ENCODE measurements at places on chromosomes 6 and 20.

DNA sequence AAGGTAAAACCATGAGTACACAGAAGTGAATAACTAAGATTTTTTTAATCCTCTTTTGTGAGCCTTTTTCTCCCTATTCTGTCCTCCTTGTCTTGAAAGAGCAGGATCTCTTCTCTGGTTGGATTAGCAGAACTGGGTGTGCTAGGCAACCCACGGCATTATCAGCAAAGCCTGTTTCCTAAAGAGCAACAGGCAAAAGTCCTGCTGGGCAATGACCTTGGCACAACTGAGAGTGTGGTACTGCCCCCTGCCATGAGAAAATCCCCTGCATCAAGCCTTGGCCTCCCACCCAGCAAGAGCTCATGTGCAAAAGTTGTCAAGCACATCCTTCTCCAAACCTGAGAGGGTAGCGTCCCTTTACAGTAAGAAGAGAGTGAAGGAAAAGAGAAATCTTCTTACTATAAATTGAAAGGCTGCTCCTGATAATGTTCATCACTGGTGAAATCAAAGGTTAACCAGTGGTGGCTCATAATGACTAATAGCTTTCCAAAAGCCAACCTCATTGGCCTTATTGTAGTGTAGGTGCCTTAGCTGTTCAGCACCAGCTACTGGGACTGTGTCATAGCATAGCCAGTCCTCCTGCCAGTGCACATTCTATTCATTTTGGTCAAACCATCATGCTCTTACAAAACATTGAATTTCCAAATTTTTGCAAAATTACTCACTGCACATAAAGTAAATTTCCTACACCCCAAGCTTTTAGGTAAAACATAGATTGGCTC, 17.1 kb downstream of the KIF6 start:
- no peak for DNase-seq

- no peak for DNase-seq
These were observed 454.3 kb downstream of the PREX1 start for GRCh38 chr20:48373555-48373934.

- no peak for DNase-seq
These were observed 320.4 kb upstream of the RNF24 start for GRCh38 chr20:4335722-4336121.

GRCh38 chr20:23278172-23278571, 72.4 kb upstream of the NXT1 start:
- no peak for DNase-seq

- DNase-seq, result no peak
These were observed 33.2 kb upstream of the ADTRP start for GRCh38 chr6:11811644-11812264.

GRCh38 chr6:62891065-62891647, 320.1 kb upstream of the FKBP1C start:
- no peak for DNase-seq

DNA sequence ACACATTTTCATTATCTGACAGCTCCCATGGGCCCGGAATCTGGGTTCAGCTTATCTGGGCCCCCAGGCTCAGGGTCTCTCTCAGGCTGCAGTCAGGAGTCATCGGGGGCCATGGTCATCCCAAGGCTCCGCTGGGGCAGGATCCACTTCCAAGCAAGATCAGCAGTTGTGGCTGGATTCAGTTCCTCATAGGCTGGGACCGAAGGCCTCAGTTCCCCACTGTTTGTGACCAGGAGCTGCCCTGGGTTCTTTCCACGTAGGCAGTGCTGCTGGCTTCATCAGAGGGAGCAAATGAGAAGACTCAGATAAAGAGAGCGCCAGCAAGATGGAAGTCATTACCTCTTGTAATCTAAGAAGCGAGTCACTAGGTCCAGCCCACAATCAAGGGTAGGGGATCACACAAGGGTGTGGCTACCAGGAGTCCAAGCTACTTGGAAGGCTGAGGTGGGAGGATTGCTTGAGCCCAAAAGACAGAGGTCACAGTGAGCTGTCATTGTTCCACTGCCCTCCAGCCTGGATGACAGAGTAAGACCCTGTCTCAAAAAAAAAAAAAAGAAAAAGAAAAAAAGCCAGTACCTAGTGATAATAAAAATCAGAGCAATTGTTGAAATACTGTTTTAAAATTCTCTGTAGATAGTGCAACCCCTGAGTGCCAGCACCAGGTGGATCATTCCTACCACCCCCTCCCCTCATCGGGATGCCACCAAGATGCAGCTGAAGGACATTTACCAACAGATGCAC, 162.7 kb downstream of the NFATC2 start:
- DNase-seq, result no peak

DNA sequence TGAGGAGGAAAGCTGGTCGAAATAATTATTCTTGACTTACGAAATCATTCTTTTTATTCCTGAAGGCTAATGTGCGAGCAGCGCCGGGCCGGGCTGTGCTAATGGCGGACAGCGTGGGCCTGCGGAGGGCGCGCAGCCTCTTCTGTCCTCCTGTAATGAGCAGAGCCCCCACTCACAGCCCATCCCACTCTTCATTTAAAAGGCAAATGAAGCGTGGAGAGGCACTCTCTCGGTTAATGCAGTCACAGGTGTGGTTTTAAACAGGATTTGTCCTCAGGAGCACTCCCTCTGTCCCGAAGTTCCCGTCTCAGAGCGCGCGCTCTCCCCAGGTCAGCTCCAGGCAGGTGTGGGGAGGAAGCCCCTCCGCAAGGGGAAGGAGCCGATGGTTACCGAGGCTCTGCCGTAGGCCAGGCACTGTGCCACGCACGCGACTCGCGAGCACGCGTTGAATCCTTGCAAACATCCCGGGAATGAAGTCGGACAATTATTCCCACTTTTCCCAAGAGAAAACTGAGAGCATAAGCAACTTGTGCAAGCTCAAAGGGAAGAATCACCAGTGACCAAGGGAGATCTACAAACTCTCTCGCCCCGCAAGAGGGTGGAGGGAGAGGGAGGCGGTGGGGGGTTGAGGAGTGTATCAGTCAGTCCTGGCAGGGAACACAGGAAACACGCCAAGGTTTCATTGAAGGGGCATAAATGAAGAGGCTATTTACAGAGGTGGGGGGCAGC, 35.5 kb upstream of the ZFAND3 start:
- DNase-seq, result no peak

DNA sequence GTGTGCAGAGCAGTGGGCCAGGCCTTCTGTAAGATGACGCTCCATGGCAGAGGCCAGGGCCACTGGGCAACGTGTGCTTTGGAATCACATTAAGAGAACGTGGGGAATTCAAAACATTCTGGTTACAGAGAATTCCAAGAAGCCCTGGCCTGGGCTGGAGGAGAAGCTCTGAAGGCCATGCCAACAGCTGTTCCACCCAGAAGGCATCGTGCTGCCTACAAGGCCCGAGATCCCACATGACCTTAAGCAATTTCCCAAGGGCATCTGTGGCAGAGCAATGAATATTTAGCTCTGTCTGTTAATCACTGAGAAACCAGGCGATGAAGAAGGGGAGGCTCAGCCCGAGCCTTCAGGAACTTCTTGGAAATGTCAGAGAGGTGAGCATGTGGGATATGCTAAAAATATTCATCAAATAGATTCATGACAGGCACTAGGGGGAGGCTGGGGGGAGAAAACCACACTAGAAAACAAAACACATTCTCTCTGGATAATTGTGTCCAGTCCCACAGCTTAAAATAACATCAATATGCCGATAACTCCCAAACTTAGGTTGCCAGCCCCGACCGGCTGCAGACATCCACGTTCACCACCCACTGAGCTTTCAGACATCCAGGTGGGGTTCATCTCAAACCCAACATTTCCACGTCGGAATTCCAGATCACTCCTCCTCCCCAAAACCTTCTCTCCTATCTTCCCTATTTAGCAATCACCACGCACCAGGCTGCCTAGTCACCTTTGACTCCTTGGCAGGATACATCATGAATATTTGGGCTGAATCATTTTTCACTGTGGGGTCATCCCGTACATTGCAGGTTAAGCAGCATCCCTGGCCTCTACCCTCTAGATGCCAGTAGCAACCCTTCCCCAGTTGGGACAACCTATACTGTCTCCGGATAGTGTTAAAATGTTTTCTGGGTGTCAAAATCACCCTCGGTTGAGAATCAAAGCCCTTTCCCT, 6.6 kb downstream of the SULF2 start:
- peak; percentile 9 for DNase-seq

DNA sequence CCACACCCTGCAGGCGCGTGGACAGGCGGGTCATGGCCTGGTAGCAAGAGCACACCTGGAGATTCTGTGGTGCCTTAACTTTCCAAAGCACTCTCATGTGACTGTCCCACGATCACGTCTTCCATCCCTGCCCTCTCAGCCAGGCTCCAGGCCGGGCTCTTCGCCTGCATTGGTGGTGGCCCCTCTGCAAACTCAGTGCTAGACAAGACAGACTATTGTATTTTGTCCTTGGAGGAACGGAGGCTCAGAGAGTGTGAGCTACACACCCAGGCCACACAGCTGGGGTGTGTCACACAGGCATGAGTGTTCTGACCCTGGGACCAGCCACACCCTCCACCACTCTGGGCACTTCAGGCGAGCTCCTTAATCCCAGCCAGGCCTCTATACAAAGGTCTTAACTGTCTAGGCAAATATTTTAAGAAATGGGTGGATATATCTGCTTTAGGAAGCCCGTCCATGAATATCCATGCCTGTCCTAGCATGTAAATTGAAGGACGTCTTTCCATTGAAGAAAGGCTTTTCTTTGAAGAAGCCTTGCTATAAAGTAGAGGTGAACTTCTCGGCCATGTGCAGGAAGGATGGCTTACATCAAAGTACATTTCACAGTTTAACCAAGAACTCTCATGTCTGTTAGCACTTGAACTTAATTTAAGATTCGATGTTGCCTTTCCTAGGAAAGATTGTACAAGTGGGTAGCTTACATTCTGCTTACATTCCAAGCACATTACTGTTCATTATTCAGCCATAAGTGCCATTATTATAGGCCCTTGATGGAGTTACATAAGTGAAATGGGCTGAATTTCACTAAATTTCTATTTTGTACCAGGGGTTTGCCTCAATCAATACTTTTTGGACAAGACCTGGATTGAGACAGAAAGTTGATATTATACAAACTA, 263.9 kb downstream of the DLL1 start:
- DNase-seq, result no peak

- DNase-seq, result no peak
These were observed 100.4 kb downstream of the CD83 start for GRCh38 chr6:14217728-14218518.

DNA sequence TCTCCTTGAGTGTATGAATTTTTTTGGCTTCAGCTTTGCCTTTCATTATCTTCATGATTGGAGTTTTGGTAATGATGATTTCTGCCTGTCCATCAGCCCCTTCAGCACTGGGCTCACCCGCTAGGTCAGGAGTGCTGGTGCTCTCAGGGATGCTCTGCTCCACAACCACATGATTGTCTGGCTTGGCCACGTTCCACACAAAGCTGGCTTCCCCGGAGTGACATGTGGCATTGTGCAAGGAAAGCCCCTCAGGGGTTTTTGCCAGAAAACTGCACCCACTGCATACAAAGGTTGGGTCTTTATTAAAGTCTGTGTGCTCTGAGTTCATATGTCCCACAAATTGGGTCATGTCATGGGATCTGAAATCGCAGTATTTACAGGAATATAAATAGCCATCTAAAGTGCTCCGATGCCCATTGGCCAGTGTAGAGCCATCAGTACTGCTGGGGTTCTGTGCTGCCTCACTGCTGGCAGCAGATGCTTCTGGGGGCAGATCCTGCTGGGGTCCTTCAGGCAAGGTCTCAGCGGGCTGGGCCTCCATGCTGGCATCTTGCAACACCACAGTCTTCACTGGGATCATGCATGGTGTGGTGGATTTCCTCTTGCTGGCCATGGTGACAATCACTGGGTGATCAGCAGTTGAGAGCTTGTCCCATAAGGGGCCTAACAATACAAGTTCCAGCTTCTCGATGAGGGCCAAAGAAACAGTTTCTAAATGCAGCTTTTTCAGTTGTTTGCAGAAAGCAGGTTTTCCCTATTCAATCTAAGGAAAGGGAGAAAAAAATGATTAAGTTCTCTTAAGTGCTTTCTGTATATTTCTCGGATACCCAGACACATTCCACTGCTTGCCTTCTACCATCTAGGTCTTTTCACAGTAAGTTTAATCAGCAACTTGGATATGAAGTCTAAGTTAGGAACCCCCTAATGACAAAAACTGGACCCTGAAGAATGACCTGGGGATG, 67.2 kb downstream of the PLCG1 start:
- DNase-seq, result no peak

GRCh38 chr6:133865680-133866079, 23.2 kb upstream of the TCF21 start:
- DNase-seq, result no peak
